ENCODE measurements at places on chromosomes 13 and 19.
A peak's percentile ranks its signal among the peaks of the same experiment; 100 is the strongest.

GRCh38 chr13:50340551-50341287, 325.5 kb downstream of the KCNRG start:
- no peak for DNase-seq

DNA sequence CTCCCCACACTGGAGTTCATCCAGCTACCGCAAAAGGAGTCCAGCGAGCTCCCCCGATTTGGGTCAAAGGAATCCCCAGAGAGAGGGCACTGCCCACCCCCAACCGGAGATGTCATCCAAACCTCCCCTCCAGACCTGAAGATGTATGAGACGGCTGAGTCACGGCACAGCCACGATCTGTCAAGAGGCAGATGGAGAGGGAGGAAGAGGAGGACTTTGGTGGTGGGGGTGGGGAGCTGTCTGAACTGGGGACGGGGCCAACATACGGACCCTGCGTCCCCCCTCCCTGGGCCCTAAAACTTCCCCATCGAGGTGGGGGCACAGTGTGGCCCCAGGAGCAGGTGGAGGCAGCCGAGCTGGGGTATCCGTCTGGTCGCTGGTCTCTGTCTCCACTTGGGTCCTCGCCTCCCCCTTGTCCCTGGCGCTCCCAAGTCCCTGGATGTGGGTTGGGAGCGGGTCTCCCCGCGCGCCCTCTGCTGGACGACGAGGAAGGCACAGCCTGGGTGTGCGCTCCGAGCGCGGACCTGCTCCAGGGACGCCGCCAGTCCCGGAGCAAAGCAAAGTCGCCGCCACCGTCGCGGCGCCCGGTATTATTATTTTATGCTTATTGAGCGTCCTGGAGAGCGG, 3.8 kb downstream of the PDE4A start:
- peak; percentile 81 for DNase-seq

GRCh38 chr13:59121507-59121906, 1042.2 kb downstream of the DIAPH3 start:
- DNase-seq = no peak

GRCh38 chr19:33024398-33024797, 40.3 kb downstream of the RHPN2 start:
- no peak for DNase-seq

- no peak for DNase-seq
Measured at GRCh38 chr19:31314156-31314555, 35.1 kb downstream of the TSHZ3 start.

DNA sequence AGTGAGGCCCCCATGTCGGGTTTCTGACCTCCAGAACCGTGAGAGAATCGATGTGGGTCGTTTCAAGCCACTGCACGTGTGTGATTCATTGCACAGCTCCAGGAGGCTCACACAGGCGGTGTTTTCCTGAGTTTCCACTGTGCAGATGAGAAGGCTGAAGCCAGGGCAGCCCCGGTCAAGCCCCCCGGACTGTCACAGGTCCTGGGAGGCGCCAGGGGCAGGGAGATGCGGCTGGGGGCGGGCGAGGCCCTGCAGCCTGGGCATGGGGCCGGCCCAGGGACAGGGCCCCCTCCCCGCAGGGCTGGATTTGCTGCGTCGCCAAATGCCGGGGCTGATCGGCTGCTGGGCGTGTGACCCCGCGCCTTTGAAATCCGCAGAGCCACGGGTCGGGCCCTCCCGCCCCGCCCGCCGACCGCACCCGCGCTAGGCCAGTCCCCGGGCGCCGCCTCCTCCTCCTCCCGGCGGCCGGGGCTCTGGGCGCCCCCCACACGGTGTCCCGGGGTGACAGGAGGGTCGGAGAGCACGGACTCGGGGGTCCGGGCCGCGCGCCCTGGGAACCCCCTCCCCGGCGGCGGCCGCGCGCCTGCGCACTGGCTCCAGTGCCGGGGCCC, 9.9 kb upstream of the MKNK2 start:
- DNase-seq = peak; percentile 72

Data from natural killer cell (primary cell).